ENCODE measurements at places on chromosomes 7 and 10.

DNA sequence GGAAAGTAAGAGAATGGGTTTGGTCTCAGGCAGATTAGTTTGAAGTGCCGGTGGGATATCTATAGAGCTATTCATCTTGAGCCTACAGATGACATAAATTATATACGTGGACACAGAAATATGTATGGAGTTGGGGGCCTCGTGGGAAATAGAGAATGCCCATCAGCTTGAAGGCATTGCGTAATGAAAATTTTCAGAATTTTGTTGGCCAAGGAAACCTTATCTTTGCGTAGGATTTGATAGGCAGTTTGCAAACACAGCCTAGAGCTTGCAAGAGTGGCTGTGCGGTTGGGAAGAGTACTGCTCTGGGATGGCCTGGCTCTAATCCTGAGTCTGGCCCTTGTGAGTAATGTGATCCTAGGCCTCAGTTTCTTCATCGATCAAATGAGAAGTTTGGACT is 32.3 kb downstream of the MCM10 start:
- no peak for DNase-seq

GRCh38 chr7:28419716-28420115 is 7.4 kb downstream of the CREB5 start:
- no peak for DNase-seq

DNA sequence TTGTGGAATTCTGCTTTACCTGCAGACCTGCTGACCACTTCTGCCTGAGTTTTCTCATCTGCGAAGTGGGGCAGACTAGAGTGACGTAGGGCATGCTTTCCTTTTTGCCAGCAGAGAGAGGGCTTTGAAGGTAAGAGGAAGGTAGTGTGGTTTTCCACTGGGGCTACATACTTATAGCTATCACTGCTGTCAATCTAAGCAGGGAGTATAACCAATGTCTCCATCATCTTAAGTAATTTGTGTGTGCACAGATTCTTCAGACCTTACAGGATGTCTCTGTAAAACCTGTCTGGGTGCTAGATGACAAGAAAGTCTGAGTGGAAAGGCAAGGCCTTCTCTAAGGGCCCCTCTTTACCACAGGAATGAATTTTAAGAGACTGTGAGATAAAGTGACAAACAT is 106.8 kb downstream of the RBM20 start:
- DNase-seq: no peak

- no peak for DNase-seq
Observed at GRCh38 chr7:22181663-22182062, 175.3 kb downstream of the RAPGEF5 start.

GRCh38 chr7:74656441-74656836 is 1.1 kb upstream of the GTF2I start:
- peak; percentile 29 for DNase-seq

DNA sequence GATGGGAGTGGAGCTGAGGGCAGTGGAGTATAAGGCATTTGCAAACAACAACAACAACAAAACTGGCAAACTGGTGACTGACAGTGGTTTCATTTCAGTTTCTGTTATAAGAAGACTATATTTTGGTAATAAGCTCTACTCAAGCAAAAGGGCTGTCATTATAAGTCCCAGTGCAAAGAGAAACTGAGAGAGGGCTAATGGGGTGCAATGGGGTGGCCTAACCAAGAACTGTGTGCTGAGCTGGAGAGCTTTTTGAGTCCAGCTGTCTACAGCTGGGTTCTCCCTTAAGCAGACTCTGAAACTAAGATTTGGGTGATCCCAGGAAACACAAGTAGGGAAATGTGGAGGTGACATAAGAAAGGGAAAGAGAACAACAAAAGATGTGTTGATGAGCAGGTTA is 439.3 kb downstream of the ADRA2A start:
- no peak for DNase-seq

GRCh38 chr10:122020226-122020625 is 31.3 kb downstream of the TACC2 start:
- no peak for DNase-seq

DNA sequence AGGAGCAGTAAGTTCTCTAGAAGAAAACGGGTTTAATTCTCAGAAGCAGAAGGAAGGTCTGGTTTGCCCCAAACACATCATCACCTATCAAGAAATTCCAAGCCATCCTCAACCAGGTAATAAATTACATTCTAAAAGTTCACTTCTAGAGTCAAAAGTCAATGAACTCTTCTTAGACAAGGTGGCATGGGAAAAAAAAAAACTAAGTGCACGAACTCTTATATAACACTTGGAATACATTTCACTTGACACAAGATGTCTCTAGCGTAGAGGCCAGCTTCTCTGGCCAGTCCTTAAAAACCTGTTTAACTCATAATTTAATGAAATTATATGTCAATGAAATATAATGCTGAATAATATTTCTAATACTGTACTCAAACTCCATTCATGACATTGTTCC is 172.1 kb upstream of the ASAH2 start:
- no peak for DNase-seq

GRCh38 chr7:92827464-92828120 is 8.8 kb downstream of the CDK6 start:
- no peak for DNase-seq

DNA sequence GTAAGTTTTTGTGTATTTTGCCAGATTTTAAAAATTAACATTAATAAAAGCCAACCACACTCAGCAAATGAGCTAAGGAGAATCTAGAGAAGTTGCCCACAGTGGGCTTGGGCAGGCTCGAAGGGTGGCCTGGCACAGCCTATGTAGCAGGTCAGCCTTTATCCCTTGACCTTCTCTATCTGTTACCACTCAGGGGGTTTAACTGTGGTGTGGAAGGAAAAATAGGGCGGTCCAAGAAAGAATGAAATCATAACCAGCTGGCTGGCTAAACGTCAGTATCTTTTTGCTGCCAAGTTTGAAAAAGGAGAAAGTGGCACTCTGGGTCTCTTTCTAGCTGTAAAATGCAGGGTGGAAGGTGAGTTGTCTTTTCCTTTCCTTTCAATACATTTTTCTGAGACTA is 130.3 kb upstream of the ASAH2 start:
- no peak for DNase-seq

- no peak for DNase-seq
Observed at GRCh38 chr7:85230623-85231022, 43.8 kb upstream of the SEMA3D start.

GRCh38 chr10:25036381-25036780 is 20.0 kb downstream of the THNSL1 start:
- DNase-seq: no peak

DNA sequence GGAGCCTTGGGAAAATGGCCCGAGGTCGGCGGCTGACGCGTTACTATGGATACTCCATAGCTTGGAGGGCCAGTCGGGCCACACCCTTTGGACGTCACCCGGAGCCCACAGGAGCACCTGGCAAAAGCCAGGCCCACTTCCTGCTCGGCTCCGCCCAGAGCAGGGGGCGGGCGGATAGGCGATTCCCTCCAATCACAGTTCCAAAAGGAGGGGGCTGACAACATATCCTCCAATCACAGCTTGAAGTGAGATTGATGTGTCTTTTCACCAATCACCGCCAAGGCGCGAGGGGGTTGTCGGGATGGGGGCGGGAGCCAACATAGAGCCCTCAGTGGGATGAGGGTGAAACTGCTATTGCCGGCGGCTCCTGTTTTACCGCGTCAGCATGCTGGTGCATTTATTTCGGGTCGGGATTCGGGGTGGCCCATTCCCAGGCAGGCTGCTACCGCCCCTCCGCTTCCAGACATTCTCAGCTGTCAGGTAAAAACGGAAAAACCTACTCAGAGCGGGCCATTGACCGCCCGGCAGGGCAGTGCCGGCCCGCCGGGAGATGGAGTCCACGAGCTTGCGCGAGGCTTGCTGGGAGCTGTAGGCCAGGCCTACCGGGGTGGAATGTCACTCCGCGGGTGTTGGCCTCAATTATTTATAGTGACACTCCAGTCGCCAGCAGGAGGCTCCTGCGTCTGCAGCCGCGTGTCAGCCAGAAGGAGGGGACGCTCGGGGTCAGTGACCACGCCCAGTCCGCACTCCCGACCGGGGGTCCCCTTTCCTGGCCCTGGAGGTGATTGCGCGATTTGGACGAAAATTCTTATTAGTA is at the start of gene ABCB8:
TSS of gene ABCB8 (plus strand) at position 320 of the 817 bp plus-strand sequence. CDS start at position 386, 66 bp downstream.
- peak; percentile 99 for DNase-seq

- DNase-seq: no peak
Observed at GRCh38 chr10:69009360-69009759, 20.8 kb downstream of the KIFBP start.

DNA sequence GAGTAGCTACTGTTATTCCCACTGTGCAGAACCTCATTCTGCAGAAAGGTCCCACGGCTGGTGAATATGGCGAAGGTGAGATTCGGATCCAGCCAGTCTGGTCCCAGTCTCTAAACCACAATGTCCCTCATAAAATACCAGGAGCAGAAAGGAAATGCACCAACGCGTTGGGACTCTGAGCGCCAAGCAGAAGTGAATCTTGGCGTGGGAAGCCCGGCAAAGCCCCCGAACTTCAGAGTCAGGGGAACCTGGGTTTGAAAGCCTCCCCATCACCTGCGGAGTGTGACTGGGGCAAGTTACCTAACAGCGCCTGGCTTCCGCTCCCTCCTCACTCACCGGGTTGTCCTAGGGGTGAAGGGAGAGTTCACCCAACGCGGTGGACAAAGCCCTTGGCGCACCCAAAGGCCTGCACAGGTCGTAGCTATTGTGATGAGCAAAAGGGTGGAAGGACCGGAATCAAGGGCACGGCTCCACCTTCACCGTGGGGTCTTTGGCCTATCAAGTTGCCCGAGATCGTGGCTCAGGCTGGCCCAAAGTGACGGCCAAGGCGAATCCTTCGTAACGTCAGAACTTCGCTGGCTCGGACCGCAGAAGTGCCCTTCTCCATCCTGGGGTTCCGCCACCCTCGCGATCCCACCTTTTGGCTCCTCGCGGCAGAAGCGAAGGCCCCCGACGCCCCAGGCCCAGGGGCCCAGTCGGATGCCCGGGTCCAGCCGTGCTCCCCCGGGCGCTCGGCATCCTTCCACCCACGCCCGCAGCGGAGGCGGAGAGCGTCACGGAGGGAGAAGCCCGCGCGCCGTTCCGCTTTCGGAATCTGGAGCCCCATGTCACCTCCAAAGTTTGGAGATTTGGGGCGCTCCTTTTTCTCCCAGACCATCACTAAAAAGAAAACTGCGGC is 811 bp downstream of the RGS10 start:
- DNase-seq: no peak

GRCh38 chr10:1309617-1310270 is 253.6 kb downstream of the WDR37 start:
- no peak for DNase-seq

GRCh38 chr10:70125918-70126552 is 6.6 kb downstream of the AIFM2 start:
- no peak for DNase-seq

DNA sequence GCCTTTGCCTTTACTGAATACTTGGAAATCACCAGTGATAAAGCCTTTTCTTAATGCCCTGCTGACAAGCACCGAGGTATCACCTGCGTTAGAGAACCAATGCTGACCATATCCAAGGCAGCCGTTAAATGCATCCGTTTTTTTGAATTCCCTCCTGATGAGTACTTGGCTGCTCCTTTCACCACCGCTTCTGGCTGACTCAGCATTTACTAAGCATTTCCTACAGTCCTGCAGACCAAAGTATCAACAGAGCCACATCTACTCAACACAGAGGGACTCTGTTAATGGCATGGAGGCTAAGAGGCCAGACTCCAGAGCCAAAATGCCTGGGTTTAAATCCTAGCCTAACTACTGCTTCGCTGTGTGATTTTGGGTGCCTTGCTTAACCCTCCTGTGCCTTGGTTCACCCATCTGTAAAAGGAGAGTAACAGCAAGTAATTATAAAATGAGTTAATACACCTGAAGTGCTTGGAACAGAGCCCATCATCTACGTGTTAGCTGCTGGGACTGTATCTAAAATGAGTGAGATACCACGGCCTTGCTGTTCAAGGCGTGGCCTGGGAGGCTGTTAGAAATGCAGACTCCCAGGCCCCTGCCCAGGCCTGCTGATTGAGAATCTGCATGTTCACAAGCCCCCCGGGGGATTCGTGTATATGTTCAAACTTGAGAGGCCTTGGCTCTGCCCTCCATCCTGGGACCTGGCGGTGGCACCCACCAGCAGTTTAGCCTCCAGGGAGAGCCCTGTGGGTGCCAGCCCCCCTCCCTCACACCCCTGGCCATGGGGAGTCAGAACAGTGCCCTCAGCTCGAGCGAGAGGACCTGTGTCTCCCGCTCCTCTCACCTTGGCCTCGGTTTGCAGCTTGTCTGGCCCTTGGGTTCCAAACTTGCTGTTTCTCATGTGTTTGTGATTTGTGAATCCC is 30.8 kb upstream of the EFCAB10 start:
- DNase-seq: peak; percentile 36

GRCh38 chr10:44322137-44322536 is 62.8 kb downstream of the CXCL12 start:
- DNase-seq: no peak

- DNase-seq: no peak
Observed at GRCh38 chr7:30831227-30831626, 60.0 kb downstream of the MINDY4 start.

DNA sequence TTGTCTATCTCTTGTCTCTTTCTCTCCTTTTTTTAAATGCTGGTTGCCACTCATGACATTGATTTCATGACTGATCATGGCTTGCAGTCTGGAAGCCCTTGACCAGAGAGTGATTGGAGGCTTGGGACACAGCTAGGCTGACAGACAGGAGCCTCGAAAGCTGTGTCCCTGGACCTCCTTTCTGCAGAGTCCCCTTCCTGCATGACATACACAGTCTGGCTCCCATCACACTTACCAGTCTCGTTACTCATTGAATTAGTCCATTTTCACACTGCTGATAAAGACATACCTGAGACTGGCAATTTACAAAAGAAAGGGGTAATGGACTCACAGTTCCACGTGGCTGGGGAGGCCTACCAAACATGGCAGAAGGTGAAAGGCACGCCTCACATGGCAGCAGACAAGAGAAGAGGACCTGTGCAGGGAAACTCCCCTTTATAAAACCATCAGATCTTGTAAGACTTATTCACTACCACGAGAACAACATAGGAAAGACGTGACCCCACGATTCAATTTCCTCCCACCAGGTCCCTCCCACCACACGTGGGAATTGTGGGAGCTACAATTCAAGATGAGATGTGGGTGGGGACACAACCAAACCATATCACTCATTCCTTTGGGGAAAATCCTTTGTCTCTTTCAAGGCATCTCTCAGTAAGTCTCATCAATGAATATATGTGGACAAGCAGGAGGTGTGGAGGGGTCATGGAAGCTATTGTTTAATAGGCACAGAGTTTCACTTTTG is 102.3 kb downstream of the TBXAS1 start:
- no peak for DNase-seq

DNA sequence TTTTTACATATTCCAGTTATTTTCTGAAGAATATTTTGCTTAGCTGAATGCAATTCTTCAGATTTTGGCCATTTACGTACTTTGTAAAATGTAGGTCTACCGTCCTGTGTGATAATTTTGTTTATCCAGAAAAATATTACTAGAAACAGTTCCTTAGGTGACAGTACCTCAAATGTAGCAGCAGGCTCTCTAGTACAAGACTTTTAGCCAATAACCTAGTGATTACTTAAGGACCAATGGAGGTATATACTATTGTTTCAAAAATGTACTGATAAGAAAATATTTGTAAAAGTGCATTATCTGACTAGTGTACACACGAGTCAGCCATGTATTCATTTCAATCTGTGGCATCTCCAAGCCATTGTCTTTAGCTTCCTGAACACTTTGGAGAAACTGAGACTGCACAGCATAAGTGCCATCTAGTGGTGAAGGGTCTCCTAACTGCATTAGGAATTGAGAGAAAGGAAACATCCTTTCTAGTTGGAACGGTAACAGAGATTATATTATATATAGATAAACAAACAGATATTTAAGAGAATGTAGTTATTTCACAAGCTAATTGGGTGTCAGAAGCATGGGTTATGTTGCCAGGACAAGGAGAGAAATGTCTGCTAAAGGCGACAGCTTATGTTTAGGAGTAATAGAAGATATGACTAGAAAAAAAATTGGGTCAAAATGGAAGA is 23.7 kb downstream of the RTKN2 start:
- no peak for DNase-seq
